ENCODE measurements at places on chromosomes 11 and 22.

GRCh38 chr11:17268902-17269301 is 7.6 kb upstream of the NUCB2 start:
- DNase-seq, result no peak

- peak; percentile 44 for DNase-seq
Measured at GRCh38 chr11:96054870-96055705, 131.2 kb upstream of the MTMR2 start.

- peak; percentile 31 for DNase-seq
Measured at GRCh38 chr11:132258875-132259274, 888.5 kb downstream of the NTM start.

GRCh38 chr11:8947230-8947943 is 4.6 kb upstream of the ASCL3 start:
- no peak for DNase-seq

- no peak for DNase-seq
Measured at GRCh38 chr11:132256528-132257279, 886.3 kb downstream of the NTM start.

- no peak for DNase-seq
Measured at GRCh38 chr22:48334971-48335370, 1492.7 kb downstream of the BRD1 start.

- DNase-seq, result no peak
Measured at GRCh38 chr22:29380032-29380781, 8.2 kb downstream of the AP1B1 start.

- peak; percentile 93 for DNase-seq
Measured at GRCh38 chr11:47946682-47947559, 33.4 kb upstream of the PTPRJ start.

DNA sequence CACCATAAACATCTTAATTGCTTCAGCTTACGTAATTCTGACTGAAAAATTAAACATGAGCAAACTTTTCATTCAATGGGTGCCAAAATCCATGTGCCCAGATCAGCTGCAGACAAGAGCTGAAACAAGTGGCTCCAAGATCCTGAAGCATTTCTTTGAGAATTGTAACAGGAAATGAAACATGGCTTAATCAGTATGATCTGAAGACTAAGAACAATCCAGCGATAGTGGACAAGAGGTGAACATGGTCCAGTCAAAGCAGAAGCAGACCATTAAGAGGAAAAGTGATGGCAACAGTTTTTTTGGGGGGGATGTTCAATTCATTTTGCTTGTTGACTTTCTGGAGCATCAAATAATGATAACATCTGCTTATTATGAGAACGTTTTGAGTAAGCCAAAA is 1964.5 kb upstream of the RAG2 start:
- DNase-seq, result no peak

Measured in GM03348 (cell line).